ENCODE measurements at places on chromosomes 3 and 15.

GRCh38 chr3:50582083-50582482 lies 12.8 kb downstream of the HEMK1 start:
- no peak for DNase-seq

DNA sequence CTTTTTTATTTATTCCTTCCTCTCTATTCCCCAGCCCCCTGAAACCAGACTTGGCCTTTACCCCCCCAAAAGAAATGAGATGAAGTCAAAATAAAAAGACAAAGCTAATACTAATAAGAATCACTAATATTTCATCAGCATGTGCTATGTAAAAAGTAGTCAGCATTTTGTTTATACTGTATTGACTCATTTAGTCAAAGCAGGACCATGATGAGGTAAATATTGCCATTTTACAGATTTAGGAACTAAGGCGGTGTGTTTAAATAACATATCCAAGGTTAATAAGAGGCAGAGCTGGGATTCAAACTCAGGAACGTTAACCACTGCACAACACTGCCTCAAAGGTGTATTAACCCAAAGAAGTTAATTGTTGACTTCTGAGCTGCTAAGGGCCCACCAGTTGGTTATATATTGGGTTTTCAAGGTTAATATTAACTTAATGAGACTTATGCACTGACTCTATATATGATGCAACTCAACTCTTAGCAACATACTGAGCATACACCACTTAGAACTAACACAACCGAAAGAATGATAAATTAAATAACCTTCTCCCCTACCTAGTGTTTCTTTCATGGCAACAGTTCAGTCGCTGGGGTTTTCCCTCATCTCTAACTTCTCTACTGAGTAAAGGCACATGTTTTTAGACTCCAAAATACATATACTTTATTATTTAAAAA lies 34.7 kb downstream of the FOXP1 start:
- DNase-seq: no peak

DNA sequence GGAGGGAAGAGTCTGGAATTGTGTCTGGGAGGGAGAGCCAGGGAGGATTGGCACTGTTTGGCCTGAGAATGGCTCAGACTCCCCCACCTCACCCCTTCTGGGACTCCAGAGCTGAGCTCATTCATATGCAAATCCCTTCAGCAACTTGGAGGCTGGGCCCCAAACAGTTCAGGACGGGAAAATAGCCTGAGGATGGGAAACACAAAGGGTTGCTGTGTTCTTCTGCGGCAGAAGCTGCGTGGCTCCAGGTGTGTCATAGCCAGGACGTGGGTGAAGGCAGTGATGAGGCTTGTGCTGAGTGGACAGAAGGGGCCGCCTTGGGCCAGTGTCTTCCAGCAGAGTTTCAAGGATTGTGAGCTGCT lies 16.6 kb downstream of the MASP1 start:
- DNase-seq: no peak

DNA sequence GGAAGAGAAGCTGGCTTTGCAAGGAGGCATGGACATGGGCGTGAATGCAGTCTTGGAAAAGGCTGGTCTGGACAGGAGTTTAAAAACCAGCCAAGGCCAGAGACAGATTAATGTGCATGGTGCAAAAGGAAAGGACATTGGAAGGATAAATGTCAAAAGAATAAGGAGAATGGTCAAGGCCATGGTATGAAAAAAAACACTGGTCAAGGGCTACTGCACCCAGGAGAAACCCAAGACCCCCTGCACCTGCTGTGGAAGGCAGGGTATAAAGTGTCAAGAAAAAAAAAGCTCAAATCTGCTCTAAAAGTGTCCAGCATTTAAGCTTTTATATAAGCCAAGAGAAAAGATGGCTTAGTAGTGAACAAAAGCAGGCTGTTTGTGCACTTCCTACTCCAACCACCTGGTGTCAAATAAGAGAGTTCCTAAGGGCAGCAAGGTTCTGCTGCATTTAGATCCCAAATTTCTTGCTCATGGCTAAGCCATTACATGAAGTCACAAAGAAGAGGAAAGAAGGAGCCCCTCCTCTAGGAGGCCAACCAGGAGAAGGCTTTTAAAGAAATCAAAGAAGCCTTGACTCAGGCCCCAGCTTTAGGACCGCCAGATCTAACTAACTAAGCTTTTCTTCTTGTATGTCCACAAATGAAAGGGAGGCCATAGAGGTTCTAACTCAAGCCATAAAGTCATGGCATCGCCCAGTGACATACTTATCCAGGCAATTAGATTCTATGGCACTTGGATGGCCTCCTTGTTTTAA lies 16.9 kb downstream of the CCR4 start:
- no peak for DNase-seq

- DNase-seq: no peak
These were observed 20.9 kb downstream of the NUDT16 start for GRCh38 chr3:131402391-131403039.

DNA sequence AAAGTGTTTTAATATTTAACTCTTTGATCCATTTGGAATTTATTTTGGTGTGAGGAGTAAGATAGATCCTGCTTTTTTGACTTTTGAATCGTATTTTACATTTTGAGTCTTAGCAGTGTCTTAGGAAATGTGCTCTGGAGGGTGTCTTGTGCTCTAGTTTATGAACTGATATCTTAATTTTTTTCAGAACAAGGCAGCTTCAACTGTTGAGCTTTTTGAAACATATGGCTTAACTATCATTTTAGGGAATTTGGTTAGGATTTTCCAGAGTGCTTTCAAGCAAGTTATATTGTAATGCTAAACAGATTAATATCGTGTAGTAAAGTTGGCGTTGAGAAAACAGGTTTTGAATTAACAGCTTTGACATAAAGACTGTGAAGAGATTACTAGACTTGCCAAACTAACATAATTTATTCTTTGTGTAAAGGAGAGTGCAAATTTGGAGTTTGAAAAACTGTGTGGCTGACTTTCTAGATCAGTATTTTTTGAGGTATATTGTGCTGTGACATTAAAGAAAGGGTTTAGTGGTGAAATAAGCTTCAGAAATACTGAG lies 17.1 kb downstream of the IQGAP1 start:
- DNase-seq: no peak

DNA sequence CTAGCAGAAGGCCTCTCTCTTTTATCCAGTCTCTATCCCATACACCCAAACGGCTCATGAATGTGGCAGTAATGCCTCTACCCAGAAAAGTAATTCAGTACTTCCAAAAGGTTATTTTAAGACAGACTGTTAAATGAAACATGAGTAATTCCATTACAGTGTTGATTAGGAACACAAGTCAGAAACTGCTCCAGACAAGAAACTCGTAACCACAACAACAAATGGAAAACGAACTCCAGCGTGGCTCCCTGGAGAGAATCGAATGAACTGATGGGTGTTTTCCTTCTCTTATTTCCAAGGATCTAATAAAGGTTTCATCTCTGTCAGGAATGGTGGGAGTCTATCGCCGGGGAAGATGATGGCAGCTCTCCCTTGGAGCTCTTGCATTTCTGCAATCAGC lies 228.4 kb downstream of the MAGI1 start:
- DNase-seq: no peak

DNA sequence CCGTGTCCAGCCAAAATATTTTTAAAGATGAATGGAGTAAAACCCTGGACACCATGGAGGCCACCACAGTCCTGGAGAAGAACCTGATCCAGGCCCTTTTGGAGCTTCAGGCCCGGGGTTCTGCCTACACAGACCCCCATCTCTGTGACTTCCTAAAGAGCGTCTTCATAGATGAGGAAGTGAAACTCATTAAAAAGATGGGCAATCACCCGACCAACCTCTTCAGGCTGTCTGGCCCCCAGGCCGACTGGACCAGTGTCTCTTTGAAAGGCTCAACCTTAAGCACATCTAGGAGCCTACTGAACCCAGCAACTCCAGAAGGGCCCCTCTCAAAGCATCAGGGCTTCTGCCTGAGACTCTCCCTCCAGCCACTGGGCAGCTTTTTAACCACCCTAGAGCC lies 107.9 kb upstream of the FAM174B start:
- no peak for DNase-seq

- DNase-seq: no peak
These were observed 29.5 kb downstream of the ESYT3 start for GRCh38 chr3:138463724-138464490.

DNA sequence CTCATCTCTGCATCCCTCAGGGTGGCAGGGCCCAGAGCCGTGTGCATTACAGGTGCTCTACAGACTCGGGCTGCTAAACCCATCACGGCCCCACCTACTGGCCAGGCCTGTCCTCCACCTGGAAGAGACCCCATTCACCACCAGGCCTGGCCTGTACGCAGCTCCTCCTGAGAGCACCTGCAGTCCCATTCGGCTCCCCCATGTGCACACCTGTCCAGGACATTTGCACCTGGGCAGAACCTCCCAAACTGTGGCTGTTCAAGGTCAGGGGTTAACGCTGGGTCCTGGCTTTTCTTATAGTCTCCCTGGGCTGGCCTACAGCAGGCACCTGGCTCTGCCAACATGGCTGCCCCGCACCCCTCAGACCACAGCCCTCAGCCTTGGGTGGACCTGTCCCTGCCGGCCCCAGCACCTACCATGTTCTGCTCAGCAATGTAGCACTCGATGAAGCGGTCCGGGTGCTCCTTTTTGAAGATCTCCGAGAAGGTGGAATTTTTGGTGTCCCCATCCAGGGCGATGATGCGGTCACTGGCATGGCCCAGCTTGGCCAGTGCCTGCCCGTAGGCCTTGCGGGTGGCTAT lies 25.7 kb downstream of the TKT start:
- DNase-seq: no peak

GRCh38 chr15:57667171-57667849 lies 39.2 kb upstream of the POLR2M start:
- DNase-seq: peak; percentile 30

GRCh38 chr3:19485267-19485666 lies 337.0 kb downstream of the KCNH8 start:
- DNase-seq: no peak

GRCh38 chr15:44790215-44790614 lies 53.9 kb downstream of the TRIM69 start:
- DNase-seq: no peak

DNA sequence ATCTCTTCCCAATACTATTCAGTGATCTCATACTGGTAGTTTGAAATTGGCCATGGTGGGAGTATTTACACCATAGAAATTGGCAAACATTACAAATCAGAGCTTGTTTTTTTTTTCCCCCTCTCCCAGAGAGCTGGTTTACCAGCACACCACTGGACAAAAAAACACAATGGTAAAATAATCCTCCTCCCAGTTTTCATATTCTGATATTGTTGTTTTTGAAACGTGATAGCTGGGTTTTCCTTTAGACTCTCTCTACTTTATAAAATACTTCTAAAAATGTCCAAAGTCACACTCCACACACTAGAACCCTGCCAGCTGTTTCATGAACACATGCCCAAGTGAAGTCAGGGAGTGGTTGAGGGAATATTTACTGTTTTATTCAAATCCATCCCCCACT lies 187.5 kb downstream of the DTWD1 start:
- DNase-seq: no peak

DNA sequence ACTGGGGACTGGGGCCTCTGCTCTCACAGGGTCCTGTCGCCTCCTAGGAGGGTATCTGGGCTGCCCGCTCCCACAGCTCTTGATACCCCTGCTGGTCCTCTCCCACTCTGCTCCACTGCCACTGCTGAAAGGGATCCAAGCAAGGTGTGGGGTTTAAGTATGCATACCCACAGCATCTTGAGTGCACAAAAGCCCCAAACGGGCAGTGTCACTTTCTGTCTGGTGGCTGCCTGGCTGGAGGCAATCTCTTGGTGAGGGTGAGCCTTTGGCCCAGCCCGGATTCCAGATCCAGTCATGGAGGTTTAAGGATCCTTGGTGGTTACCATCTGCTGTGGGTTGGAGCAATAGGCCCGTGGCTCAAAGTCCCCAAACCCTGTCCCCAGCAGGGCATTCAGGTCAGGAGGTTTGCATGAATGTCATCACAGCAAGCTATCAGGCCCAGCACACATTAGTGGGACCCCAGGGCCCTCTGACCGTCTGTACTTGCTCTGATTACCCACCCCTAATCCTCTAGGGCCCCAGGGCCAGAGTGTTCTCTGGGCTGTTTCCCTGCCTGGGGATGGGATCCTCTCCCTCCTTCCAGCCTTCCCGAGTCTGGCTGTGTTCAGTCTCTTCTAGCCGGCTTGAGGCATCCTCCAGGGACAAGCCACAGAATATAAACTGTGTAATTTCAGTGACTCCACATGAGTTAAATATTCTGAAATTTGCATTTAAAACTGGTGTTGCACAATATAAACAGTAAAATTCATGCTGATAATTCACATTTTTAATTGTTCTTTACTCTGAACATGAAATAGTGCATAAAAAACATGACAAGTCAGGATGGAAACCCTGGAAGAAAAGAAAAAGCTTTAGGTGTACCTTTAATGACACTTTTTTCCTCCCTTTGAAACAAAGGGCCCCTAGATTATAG lies 4.9 kb upstream of the TJP1 start:
- no peak for DNase-seq

- DNase-seq: no peak
These were observed 81.3 kb upstream of the RNF7 start for GRCh38 chr3:141656771-141657170.

- DNase-seq: no peak
These were observed 9.7 kb downstream of the CCDC12 start for GRCh38 chr3:46966811-46967210.

- DNase-seq: no peak
These were observed 141.6 kb downstream of the DNAJB8 start for GRCh38 chr3:128324911-128325592.

DNA sequence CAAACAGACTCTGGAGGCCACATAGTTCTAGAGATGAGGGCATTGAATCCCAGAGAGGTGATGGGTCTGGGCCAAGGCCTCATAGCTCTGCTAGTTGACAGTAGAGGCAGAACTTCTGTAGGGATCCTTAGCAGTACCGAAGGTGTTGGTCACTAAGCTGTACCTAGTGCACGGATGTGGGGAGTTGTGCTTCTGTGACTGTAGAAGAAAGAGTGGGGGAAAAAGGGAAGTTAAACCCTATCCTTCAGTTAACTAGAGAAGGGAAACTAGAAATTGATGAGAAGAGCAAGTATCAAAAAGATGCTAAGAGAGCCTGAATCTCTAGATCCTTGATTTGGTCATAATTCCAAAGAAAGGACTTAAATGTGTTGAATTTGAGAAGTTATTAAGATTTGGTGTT lies 186.7 kb downstream of the NFKBIZ start:
- DNase-seq: no peak

GRCh38 chr15:65663521-65663920 lies 41.8 kb downstream of the SLC24A1 start:
- no peak for DNase-seq

- no peak for DNase-seq
These were observed 664 bp upstream of the PIK3CA start for GRCh38 chr3:179147514-179147872.

- DNase-seq: no peak
These were observed 77.9 kb downstream of the PCSK6 start for GRCh38 chr15:101411581-101411980.

GRCh38 chr15:29822684-29823459 lies 604 bp upstream of the TJP1 start:
- DNase-seq: peak; percentile 69

GRCh38 chr15:68719672-68720071 lies 101.0 kb downstream of the ANP32A start:
- DNase-seq: no peak

DNA sequence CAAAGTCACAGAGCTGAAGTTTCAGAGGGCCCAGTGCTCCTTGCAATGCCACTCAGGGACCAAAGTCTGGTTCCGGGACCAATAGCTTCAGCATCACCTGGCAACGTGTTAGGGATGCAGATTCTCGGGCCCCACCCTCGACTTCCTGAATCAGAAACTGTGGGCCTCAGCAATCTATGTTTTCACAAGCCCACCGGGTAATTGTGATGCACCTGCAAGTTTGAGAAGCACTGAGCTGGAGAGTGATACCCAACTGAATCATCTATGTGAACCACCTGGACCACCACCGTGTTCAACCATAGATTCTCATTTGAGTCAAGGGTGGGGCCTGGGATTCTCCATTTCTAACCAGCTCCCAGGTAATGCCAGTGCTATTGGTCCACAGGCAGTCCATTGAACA lies 55.7 kb downstream of the CORO2B start:
- no peak for DNase-seq
